ENCODE measurements at places on chromosomes 13 and 19.
A peak's percentile ranks its signal among the peaks of the same experiment; 100 is the strongest.

- peak; percentile 42 for DNase-seq
Observed at GRCh38 chr19:2722541-2723344, 1.6 kb upstream of the DIRAS1 start.

DNA sequence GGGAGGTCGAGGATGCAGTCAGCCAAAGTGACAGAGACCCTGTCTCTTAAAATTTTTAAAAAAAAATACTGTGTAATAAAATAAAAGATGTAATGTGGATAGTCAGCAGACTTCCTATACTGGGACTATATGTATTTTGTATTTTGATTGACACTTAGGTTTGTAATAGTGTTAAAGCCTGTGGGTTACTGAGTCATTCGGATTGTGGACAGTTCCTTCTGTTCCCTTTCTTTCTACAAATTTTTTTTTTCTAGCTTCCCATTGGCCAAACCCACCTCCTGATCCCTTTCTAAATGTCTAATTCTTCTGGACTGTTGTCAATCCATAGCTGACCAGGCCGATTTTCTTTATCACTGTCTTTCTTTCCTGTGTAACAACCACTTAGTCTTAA is 108.0 kb downstream of the DNAJC3 start:
- DNase-seq = no peak

DNA sequence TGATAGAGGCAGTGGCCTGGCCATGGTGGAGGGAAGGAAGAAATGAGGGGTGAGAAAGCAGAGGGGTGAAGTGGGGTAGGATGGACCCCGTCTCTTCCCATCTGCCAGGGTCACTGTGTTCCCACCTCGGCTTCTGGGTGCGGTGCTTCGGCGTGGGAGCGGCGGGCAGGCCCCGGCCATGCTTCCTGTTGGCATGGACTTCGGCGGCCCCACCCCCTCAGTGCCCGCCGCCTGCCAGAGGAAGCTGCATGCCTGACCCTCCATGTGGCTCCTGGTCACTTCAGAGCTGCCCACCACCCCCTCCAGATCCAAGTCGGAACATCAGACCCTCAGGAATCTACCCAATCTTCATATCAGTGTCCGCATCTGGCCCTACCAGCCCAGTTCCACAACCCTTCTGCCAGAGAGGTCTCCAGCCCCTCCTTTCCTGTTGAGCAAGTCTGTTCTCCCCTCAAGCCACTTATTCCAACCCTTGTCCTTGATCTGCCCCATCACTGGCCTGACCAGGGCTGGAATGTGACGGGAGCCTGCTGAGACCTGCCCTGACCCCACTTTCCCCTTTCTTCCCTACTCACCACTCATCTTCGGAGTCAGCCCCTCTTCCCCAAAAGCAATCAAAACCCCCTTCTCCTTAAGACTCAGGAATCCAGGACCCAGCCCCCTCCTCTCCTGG is 1.5 kb downstream of the KCNN4 start:
- DNase-seq = no peak

DNA sequence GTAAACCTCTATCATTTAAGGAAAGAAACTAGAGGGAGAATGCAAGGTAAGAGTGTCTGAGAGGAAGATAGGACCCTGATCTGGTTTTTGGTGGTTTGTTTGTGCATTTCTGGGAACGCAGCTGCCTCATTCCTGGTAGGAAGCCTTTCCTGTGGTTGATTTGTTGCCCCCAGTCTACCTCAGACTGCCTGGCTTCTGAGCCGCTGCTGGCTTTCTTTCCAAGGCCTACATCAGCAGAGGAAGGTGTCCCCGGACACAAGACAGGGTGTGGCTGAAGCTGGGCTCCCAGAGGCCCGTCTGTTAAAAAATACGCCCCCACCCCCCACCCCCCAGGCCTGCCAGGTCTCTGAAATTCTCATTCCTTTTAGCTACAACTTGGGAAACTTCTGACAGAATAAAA is 42.6 kb downstream of the C13orf42 start:
- DNase-seq = no peak

DNA sequence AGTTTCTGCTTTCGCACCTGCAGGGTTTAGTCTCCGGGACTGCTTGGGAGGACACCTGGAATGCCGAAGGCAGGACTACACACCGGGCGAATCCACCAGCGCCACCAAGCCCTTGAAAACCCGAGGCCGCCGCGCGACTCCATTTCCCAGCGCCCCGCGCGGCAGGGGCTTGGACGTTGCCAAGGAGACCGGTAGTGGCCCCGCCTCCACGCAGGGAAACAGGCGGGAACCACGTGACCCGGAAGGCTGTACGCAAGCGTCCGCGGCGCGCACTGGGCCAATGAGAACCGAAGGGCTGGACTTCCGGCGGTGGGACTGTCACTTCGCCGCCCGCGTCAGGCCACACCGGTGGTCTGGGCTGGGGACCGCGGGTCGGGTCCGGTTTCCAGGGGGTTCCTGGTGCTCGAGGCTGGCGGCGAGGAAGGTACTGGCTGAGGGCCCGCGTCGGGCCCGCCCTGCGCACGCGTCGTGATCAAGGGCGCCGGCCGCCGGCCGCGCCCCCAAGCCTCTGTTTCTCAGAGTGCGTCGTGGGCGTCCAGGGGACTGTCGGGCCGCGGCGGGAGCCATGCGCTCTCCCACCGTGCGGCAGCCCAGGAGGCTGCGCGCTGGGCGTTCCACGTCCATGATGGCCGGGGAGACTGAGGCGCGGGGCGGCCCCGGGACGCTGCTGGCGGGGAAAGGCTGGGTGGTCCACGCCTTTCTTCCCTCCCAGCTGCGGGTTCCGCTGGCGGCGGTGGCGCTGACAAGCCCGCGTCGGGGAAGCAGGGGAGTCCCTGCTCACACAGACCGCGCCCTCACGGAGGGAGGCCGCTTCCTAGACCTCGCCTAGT is at the start of gene ZNF324:
Gene ZNF324 (plus strand): TSS at position 321 of the 830 bp plus-strand sequence. CDS start 2,106 bp downstream, outside the sequence.
- DNase-seq = peak; percentile 99

GRCh38 chr19:31639306-31639705 is 290.1 kb upstream of the TSHZ3 start:
- DNase-seq = no peak

DNA sequence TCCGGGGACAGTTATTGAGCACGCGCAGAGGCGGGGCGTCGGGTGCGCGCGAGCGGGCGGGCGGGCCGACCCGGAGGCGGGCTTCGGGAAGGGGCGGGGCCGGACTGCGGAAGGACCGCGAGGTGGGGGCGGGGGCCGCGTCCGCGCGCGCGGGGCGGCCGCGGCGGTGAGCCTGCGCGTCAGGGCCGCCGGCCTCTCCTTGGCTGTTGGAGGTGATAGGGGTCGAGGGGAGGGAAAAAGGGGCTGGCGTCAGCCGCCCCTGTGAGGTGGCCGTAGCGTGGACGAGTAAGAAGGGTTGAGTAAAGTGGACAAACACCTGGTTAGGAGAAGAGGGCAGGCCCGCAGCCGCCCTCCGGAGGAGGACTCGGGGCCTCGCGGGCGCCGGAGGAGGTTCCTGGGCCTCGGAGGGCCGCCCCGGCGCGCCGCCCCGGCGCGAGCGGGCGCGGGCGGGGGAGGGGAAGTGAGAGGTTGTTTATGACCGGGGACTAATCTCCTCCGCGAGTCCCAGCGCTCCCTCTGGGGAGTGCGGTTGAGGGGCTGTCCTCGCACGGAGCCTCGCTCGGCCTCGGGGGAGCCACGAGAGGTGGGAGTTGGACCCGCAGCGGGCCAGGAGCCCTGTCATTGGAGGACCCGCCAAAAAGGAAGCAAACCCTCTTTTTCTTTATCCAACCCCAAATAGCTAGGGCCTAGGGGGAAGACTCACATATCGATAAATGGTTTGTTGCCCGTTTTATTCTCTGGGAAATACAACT is 547 bp upstream of the INTS6 start:
- no peak for DNase-seq

DNA sequence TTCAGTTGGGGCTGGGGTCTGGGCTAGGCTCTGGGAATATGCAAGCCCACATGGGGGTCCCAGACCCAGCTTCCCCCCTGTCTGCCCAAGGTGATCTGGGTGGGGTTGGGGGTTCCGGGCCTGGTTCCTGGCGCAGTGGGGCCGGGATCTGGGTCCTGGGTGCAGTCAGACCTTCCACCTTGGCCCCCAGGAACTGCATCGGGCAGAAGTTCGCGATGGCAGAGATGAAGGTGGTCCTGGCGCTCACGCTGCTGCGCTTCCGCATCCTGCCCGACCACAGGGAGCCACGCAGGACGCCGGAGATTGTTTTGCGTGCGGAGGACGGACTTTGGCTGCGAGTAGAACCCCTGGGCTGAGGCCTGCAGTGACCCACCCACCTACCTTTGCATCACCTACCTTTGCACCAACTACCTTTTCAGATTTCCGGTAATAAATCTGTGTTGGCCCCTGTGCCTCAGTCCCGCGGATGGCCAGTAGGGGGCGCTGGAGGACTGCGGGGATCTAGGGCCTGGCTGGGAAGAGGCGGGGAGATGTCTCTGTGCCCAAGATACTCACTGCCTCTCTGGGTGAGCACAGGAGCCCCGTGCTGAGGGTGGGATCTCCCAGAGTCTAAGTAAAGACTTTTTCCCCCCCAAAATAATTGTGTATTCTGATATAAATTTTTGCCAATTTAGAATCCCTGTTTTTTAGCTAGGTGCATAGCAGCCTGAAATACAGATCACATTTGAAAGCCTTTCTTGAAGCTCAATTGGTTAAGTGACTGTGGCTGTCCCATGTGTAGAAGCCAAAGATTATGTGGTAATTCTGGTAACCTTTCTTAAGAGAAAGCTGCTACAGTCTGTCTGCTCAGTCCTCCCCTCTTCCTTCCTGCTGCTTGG is 11.5 kb upstream of the CYP4F3 start:
- peak; percentile 54 for DNase-seq

- DNase-seq = no peak
Observed at GRCh38 chr19:28171983-28172382, 1041.0 kb downstream of the UQCRFS1 start.

DNA sequence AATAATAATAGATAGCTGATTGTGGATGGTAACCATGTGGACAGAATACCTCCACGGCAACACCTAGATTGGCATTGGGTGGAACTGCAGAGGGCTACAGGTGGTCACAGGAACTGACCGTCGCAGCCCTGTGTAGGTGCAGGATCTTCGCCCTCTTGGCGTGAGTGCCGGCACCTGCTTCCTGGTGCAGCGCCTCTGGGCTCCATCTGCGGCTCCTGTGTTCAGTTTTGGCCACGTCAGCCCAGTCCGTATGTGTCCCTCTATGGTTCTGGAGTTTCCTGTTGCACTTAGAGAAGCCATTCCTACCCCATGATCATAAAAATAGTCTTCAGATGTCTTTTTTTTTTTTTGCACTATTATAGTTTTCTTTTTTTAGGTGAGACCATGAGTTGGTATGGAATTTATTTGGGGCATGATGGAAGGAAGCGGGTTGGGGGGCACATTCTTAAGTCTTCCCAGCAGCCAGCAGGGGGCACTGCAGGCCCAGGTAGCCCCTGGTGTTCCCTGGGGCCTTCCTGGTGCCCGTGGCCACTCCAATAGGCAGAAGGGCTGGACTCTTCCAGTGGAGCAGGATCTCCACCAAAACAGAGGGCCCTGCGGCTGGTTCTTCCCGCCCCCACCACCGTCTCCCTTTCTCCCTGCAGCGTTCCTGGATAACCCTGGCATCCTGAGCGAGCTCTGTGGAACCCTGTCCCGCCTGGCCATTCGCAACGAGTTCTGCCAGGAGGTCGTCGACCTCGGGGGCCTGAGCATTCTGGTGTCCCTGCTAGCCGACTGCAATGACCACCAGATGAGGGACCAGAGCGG is 10.1 kb upstream of the SLC25A42 start:
- no peak for DNase-seq

GRCh38 chr13:39159846-39160370 is 121.7 kb downstream of the NHLRC3 start:
- no peak for DNase-seq

GRCh38 chr13:63124863-63125262 is 1709.2 kb upstream of the PCDH20 start:
- DNase-seq = peak; percentile 42

GRCh38 chr13:113820813-113821651 is 42.8 kb downstream of the GAS6 start:
- peak; percentile 91 for DNase-seq

- DNase-seq = peak; percentile 32
Observed at GRCh38 chr13:38042771-38043170, 173.2 kb upstream of the TRPC4 start.

DNA sequence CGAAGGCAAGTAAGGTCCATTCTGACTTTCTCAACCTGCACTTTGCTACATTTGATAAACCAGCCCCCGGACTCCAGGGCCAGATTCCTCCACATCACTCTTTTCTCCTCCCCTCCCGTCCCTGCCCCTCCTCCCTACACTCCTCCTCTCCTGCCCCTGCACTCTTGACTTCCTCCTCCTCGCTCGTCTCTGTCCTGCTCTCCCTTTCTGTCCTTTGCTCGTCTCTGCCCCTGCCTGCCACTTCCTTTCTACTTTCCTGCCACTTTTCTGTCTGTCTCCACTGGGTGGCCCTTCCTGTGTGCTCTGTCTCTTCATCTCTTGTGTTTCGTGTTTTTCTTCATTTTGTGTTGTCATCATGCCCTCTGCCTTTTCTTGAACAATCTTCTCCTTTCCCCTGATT is 7.0 kb downstream of the U2AF2 start:
- DNase-seq = no peak

GRCh38 chr19:44782729-44783128 is 5.0 kb downstream of the CBLC start:
- no peak for DNase-seq

DNA sequence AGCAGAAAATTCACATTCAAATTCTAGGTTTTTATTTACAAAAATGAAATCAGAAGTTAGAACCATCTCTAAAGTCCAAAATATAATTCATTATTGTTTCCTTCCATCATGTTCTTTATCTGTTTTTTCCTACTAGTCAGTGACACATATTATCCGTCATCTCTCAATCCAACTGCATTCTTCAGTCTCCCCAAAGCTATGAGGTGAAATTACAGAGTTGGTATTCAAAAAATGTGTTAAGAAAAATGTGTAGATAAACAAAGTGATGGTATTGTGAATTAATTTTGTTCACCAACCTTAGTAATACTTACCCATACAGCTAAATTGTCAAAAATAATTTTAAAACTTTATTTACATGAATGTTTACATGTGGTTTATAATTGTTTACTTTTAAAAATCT is 448.7 kb upstream of the MIR17HG start:
- no peak for DNase-seq
